ENCODE measurements at places on chromosomes 6 and 20.

GRCh38 chr20:56520180-56520579 is 4.4 kb upstream of the FAM209A start:
- no peak for DNase-seq

DNA sequence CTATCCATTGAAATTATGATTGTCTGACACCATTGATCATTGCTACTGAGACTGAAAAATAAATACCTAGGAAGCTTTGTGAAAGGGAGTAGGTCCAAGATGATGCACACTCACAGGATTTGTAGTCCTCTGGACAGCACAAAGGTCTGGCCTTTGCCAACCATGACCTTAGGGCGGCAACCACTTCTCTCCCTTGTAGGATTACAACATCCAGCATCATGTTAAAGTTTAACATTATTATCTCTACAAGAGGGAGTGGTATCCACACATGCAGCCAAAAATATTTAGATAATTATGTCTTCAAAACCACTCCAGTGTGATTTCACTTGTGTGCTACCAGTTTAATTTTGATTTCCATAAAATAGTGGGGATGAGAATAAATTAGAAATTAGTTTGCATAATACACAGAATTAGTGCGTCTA is 51.1 kb upstream of the NHSL1 start:
- DNase-seq, result no peak

DNA sequence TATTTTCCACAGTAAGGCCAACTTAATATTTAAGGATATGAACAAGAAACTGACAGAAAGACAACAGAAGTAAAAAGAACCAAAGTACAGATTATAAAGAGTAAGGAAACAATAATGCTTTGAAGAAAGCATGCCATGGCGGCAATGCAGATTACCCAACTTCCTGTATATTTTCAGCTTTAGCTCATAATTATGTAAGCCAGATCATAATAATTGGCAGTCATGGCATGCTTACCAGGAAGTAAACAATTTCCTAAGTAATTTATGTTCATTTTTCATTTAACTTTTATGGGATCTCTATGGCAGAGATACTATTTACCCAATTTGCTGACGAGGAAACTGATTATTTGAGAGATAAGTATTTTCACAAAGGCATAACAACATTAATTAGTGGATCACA is 988.7 kb downstream of the HACE1 start:
- no peak for DNase-seq

DNA sequence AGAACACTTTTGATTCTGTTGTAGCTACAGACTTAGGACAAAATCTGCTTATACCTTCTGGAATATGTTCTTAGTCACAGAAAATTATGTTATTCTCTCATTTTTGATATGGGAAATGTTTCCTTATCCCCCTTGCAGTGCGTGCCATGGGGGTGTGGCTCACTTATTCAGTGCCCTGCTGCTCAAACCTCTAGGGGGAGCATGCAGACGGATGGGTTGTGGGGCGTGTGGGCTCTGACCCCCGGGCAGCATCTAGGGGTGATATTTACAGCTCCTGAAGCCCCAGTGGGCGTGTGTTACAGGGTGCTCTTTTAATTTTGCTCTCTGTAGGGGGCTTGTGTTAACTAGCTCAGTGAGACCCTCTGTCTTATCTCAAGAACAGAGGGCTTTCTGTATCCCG is 61.3 kb upstream of the FERMT1 start:
- DNase-seq, result no peak

GRCh38 chr20:58073945-58074856 is 154.3 kb downstream of the ANKRD60 start:
- DNase-seq, result no peak

GRCh38 chr6:137171824-137172733 is 1.4 kb downstream of the IL22RA2 start:
- no peak for DNase-seq
